ENCODE measurements at places on chromosomes 16 and 17. TPM values are rescaled to one million over a fixed set of nuclear protein-coding genes. Genes with fewer than 3 reads are reported as not detected.

The ZSCAN10 gene
- not detected for total RNA-seq

The HOXB1 gene
- total RNA-seq = not detected

The RPL27 gene
- 476 TPM for total RNA-seq

The ZP2 gene
- total RNA-seq = not detected

The CES4A gene
- 13.6 TPM for total RNA-seq

The STX1B gene
- 0.80 TPM for total RNA-seq

The VAT1L gene
- total RNA-seq = 0.10 TPM

The FAM83G gene
- 17.9 TPM for total RNA-seq

The SRP68 gene
- total RNA-seq = 85.4 TPM

The C16orf46 gene
- 1.7 TPM for total RNA-seq

The HOXB8 gene
- 65.8 TPM for total RNA-seq

The FAAP100 gene
- 13.2 TPM for total RNA-seq

The AOC3 gene
- total RNA-seq = 0.17 TPM

The CACNG1 gene
- total RNA-seq = not detected

The IGFALS gene
- total RNA-seq = 0.05 TPM

The PLA2G10 gene
- not detected for total RNA-seq

The MYO15A gene
- total RNA-seq = 0.45 TPM

The ASGR2 gene
- total RNA-seq = not detected

The HAS3 gene
- total RNA-seq = 15.5 TPM

The GRAPL gene
- 0.10 TPM for total RNA-seq

The LASP1 gene
- 180 TPM for total RNA-seq
